ENCODE measurements at places on chromosomes 4 and X.

GRCh38 chrX:97638621-97639020, 754.9 kb downstream of the RPA4 start:
- no peak for DNase-seq

DNA sequence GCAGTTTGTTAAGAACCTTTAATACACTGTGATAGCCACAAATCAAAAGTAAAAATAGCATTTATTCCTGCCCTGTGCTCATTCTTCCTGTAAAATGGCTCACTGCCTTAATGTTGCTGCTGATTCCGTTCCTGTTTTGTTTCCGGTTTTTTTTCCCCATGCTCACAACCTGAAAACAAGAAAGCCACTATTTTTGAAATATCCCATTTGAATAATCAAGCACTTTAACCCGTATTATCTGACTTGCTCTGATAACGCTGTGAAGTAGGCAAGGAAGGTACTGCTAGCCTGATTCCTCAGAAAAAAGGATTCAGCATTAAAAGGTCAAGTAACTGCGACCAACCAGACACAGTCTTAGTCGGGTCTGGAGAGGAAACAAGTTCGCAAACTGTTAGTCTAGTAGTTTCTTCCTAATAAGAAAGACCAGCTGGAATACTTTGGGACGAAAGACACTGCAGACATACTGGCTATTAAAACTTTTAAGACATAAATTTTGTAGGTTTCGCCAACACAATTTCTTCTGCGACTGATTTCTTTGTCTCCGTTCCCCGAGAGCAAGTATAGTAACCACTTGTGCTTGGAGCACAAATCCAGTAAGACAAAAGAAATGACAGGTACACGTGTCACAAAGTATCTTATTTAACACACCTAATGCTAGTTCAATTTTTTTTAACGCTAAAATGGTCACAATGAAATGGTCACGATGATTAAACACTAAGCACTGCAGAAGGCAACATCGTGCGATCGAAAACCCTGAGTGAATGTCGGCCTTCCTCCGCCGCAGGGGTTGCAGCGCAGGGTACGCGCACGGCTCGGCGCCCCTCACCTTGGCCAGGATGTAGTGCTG, 802 bp downstream of the COX18 start:
- DNase-seq, result no peak

DNA sequence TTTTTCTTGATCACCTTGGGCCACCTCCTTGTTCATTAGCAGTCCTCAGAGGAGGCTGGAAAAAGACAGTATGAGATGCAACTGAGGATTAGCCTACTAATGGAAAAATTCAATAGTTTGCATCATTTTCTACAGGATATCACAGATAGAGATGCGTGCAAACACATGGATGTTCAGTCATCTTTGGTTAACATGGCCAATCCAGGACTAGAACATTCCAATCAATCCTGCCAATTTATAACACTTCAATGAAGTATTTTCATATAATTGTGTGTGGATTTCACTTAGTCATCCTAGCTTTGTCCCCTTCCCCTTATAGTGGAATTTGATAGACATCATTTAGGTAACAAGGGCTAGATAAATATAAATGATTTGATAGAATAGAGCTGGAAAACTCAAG, 42.7 kb downstream of the MAML3 start:
- no peak for DNase-seq

- no peak for DNase-seq
These were observed 82.0 kb downstream of the PLS3 start for GRCh38 chrX:115642895-115643530.

DNA sequence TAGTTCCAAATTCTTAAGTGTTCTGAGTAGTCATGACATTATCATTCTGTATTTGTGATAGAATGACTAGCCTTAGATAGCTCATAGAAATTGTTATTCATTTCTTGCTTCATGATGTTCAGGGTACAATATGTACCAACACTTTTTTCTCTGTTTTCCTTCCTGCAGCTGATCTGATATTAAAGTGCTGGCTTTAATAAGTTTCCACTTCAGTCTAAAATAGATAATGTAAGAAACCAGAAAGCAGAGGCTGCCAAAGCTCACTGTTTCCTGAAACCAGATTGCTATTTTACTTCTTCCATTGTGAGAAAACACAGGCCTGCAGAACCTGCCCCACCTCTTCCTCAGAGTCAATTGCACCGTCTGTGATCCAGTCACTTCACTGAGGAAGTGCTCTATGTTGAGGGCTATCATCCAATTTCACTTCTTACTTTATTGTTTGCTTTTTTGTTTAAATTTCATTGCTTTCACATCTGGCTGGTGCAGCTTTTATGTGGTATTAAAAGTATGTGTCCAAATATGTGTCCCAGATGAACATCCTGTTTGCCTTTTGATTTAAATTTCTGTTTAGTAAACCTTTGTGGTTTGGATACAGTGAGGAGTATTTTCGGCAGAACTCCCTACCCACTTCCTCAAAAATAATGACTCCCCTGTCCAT, 652.1 kb downstream of the ANKRD50 start:
- no peak for DNase-seq

DNA sequence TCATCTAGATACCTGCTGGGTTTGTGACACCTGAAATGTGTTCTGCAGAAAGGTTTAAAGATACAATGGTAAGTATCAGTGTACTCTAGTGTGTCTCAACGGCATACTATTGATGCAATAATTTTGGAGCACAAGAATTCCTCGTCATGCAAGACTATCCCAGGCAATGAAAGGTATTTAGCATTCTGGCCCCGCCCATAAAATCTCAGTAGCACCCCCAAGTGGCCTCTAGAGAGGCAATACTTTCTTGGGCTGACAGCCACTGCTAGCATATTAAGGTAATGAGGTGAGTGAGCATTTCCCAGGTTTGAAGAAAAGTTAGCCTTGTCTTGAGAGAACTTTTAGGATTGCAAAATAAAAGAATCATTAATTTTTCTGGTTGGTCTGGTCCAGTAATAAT, 24.0 kb downstream of the TAB3 start:
- DNase-seq, result no peak

DNA sequence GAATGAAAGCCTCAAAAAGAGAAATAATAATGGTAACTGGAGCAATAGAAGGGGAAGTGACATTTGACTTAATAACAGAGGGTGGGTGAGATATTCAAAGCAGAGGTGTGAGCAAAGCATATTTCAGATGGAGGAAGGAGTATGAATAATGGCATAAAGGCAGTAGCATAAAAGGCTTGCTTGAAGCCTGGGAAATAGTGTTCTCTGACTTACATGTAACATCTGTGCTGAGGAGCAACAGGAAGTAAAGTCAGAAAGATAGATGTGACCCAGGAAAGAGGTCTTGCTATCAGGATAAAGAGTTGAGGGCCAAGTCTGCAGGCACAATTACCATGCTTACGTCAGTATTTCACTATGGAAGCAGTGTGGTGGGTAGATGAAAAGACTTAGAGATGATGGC, 28.4 kb downstream of the ATP10D start:
- DNase-seq, result no peak

GRCh38 chr4:95640311-95640710, 91.5 kb upstream of the UNC5C start:
- no peak for DNase-seq

DNA sequence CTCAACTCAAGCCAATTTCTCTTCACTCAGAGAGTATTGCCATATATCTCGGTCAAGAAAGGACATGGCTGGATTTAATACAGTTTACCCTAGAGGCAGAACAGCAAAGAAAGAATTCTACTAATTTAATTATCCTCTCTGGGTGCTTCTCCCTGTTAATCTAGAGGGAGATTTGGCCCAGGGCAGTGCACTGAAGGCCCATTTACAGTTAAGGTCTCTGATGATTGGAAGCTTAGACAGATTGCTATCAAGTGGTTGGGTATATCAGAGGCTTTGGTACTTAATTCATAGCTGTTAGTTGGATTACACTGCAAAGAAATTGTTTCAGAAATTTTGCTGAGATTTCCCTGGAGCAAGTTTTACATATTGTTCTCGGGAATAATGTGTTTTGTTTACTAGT, 4.6 kb upstream of the CNKSR2 start:
- DNase-seq, result no peak

GRCh38 chrX:154370300-154371016, 4.0 kb downstream of the FLNA start:
- DNase-seq, result no peak

DNA sequence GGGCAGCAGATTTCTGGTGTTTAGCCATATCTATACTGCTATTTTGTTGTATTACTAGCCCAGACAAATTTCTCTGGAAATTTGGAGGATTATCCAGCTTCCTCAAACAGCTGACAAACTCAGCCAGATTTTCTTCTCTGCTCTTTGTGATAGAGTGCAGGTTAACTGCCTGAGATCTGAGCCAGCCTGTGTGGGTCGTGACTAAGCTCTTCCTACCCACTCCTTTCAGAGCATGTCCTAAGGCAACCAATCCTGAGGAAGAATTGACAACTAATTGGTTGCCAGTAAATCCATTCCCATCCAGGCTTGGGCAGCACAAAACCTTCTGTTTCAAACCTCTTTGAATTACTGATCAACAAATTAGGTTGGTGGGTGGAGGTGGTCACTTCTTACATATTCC, 2.5 kb upstream of the GABRA2 start:
- DNase-seq, result no peak

GRCh38 chr4:73764513-73764912, 24.1 kb downstream of the CXCL8 start:
- DNase-seq, result no peak

- no peak for DNase-seq
These were observed 175.3 kb downstream of the MAML3 start for GRCh38 chr4:139978692-139979091.

DNA sequence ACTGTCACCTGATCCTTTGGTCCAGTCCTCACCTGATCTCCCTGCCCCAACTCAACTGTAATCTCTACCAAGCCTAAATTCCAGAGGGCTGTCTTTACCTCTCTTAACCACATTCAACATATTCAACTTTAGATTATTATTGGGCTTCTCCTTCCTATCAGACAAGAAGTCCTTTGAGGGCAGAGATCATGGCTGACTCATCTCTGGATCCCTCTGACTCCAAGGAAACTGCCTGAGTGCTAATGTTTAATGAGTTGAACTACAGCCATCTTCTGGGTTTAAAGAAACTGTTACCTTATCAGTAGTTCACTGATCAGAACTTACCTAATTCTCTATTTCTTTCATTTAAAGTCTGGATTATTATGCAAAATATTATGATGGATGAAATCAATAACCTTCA, 135.7 kb downstream of the GPC3 start:
- no peak for DNase-seq

GRCh38 chr4:10063544-10064300, 42.4 kb upstream of the SLC2A9 start:
- DNase-seq, result no peak

DNA sequence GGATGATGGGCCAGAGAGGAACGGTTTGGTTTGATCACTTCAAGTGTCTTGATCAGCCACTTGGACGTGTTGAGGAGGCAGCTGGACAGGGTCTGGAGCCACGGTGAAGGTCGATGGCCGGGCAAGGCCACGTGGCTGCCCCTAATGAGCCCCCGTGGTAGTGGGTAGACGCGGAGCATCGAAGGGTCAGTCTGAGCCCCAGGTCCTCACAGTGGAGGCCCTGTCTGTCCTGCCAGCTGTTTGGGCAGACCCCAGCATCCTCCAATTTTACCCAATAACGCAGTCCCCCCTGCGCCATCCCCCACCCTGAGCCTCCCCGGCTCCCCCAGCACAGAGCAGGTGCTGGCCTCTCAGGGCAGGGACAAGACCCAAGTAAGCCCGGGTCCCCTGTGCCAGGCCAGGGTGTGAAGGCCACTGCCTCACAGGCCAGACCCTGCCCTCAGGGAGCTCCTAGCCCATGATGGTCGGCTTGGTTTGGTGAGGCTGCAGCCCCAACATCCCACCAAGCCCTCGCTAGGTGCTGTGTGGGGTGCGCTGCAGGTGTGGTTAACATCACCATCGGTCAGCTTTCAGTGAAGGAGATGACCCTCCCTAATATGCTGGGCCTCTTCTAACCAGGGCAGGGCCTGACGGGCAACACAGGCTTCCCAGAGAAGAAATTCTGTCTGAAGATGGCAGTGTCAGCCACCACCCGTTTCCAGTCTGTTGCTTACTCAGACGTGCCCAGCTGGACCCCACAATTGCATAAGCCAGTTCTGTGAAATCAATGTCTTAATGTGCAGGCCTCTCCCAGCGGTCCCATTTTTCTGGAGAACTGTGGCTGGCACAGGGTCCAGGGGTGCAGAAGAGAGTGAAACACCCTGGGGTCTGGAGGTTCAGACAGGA, 40.5 kb upstream of the NKX1-1 start:
- no peak for DNase-seq

- no peak for DNase-seq
These were observed 72.4 kb downstream of the ANKRD50 start for GRCh38 chr4:124640022-124640730.

- no peak for DNase-seq
These were observed 149.3 kb downstream of the AMMECR1 start for GRCh38 chrX:110168585-110168984.

DNA sequence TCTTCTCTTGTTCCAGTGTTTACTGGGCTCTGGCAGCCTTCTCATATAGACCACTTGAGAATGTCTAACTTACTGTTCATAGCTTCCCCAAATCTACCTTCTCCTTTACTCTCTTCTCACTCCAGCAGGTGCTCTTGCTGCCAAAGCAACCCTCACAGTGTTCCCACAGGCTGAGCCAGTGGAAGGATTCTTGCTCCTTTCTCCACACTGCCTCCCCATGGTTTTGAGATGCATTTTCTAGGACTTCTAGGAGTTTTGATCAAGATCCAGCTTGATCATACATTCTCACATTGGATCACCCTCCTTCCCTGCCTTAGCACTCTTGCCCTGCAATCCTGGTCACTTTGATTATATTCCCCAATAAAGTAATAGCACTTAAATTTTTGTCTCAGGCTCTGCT, 230.8 kb downstream of the TMEM47 start:
- DNase-seq, result no peak

DNA sequence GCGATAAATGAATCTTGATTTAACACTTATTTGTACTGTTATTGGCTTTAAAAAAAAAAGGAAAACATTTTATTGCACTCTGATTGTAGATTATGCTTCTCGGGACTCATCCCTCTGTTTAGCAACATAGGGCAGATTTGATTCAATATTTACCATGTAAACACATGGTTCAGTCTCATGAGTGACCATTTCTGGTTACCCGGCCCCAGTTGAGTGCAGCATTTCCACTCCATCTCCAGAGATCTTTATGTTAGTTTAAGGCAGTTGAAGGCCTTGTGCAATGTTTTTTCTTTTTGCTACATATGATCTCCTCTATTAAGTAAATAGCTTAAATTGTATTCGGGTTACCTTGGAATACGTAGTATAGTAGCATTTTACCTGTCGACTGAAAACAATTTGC, 143.3 kb upstream of the RPS6KA3 start:
- no peak for DNase-seq

Data from 8988T (cell line).